Activated CD4-positive, CD25-positive, alpha-beta regulatory T cell (primary cell): ENCODE measurements at places on chromosomes 13 and 19.

- DNase-seq = no peak
These were observed 52.8 kb downstream of the GADD45B start for GRCh38 chr19:2528675-2529101.

DNA sequence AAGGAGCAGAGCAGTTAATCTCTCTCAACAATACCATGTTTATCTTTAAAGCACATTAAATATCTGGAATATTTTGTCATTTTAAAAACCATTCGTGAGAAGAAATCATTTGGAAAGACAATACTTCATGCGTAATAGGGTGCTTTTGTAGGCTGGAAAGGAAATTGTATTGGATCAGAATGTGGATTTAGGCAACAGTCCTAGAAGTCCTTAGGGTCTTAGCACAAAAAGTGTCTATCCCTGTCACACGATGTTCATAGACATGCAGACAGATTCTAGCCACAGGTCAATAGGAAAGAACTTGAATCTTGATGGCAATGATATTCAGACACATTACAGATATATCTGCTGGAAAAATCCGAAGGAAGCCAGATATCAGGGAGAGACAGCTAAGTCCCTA lies 156.0 kb downstream of the KCTD12 start:
- DNase-seq = no peak

GRCh38 chr13:41561170-41561569 lies 103.8 kb downstream of the RGCC start:
- no peak for DNase-seq

- DNase-seq = no peak
These were observed 34.5 kb downstream of the C13orf46 start for GRCh38 chr13:113939129-113939943.

DNA sequence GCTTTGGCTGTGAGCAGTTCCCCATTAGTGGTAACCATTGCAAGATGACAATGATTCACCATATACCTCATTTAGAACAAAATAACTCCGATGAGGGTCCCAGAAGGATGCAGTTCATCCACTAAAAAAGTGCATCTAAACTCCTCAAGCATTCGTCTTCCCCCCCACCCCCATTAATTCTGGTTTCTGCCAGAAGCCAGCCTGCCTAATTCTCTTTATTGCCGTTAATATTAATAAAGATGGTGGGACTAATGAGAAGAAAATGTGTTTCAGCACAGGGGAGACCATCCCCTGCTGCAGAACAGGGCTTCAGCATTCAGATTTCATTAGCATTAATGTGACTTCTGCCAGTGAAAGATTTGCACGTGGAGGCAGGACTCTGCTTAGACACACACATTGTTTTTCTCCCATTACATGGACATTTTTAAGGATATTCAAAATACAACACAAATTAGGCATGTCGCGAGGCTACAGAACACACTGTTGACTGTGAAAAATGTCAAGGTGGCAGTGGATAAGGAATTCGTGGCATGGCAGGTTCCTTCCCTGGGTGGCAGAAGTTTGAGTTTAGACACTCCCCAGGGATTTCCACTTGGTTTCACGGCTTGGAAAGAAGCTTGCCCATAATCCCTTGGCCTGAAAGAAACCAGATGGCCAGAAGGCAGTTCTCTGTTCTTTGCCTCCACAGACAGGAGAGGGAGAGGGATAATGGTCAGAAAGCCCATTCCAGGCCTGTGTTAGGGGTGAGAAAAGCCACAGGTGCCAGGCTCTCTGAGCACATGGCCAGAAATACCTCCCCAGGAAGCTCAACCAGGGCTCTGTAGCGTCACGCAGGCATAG lies 236.5 kb downstream of the FOXO1 start:
- no peak for DNase-seq

DNA sequence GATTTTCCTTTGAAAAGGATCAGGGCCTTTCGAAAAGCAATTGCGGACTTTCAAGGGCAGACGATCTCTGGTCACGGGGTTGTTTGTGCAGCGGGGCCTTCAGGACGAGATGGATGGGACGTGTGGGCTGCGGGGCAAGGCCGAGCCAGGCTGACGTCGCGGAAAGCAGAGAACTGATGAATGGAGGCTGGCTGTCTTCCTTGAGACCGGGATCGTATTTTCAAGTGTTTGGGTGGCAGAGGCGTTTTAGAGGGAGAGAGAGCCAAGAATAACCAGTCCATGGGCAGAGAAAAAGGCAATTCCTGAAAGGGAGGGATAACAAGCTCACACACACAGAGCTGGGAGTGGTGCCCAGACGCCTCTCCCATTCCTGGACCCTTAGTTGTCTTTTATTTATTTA lies 138.9 kb upstream of the USP29 start:
- DNase-seq = no peak

- DNase-seq = no peak
These were observed 6.6 kb upstream of the CD79A start for GRCh38 chr19:41870401-41870873.

GRCh38 chr13:98520674-98521449 lies 56.0 kb downstream of the STK24 start:
- no peak for DNase-seq

- DNase-seq = no peak
These were observed 25.4 kb downstream of the ZNF90 start for GRCh38 chr19:20103091-20103740.

- DNase-seq = no peak
These were observed 50.5 kb upstream of the SPATA13 start for GRCh38 chr13:24110011-24110410.

DNA sequence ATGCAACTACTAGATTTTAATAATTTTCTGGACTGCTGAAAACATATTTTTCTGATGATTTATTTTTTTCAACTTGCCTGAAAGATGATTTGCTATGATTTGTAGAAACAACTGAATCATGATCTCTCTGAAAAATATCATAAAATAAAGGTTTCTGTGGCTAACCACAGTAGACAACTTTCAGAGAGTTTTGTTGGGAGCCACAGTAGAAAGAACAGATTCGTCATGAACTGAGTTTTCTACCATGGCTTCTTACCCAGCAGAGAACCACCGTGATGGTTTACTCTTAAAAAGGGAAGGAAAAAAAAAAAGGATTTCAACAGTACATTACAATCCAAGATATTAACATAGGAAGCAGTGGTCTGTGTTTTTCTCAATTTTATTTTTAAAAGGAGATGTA lies 18.0 kb downstream of the ZAR1L start:
- DNase-seq = no peak

DNA sequence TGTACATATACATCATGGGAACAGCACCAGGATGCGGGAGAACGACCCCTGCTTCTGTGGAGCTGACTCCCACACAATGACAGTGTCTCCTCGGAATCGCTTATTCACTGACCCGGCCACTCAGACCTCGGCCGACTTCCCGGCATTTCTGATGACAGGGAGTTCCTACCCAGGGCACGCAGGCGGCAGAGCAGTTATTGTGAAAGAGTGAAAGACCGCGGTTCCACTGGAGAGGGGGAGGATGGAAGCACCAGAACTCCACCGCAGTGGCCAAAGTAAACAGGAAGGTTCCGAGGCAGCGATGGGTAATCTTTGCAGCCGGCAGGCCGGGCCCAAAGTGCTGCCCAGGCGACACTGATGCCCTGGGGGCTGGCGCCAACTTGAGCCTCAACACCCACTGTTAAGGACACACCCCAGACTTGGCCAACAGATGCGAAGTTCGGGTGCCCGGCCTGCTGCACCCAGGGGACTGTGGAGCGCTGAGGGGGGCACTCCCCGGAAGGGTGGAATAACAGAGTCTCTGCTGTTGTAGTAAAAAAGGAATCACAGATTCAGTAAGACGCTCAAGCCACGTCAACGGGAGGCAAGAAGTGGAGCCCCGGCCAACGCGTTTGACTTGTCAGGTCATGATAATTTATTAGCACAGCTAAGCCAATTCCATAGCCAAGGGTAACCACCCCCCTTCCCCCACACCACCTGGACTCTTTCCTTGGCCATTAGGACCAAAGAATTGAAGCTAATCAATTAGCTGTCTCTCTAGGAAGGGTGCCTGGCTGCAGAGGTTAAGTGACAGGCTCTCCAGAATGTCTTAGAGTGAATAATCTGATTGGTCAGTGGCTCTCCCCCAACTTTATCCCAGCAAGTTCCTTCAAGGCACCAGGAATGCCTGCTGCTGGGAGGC lies 5.8 kb downstream of the MLLT1 start:
- no peak for DNase-seq

- DNase-seq = no peak
These were observed 1721.4 kb downstream of the PCDH9 start for GRCh38 chr13:65508745-65509144.

DNA sequence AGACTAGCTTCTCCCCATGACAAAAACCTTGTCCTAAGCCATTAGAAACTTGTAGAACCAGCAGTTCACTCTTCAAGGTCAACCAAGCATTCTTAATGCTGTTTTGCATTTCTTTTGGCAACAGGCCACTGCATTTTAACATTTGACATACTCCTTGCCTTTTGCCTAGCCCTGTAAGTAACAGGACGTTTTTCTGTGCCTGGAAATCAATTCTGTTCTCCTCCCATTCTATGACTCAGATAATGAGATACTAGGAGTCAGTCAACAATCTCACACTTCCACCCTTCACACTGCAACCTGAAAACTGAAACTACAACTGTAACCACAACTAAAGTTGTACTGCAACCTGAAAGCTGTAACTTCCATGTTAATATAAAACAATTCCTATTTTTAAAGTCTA lies 268.7 kb downstream of the MZT1 start:
- no peak for DNase-seq

- DNase-seq = no peak
These were observed 109.7 kb downstream of the PAN3 start for GRCh38 chr13:28248080-28248479.

- DNase-seq = no peak
These were observed 37.6 kb downstream of the GRIK5 start for GRCh38 chr19:42032431-42032830.

DNA sequence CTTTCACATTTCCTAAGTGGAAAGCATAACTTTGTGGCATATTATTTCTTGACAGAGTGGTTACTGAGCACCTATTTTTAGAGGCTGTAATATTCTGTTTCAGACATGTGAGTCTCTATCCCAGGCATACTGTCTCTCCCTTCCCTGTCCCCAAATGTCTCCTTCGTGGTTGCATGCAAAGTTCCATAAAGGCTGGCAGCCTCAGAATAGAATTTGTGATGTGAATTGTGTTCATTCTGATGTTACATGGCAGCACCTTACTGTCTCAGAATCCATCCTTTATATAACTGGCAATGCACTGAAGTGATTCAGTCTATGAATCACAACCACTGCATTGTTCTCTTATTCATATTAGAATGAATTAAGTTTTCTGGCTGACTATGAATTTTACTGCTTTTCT lies 89.0 kb upstream of the SLC7A1 start:
- DNase-seq = no peak

DNA sequence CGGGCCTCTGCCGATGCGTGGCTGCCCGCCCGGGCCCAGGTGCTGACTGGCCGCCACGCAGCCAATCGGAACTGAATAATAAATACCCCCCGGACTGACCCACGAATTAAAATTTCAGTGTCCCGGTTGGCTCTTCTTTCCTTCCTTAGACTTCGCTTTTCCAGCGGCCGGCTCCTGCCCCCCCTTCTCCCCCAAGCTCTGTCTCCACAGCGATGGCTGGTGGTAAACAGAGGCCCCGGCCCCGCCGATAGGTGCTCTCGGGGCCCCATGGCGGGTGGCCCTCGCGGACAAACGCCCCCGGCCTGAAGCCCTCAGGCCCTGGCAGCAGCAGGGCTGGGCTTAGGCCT lies 2.6 kb downstream of the ZBTB7A start:
- DNase-seq = no peak

GRCh38 chr19:35757231-35757748 lies 461 bp upstream of the HSPB6 start:
- no peak for DNase-seq

GRCh38 chr13:94351292-94351990 lies 128.0 kb downstream of the DCT start:
- DNase-seq = no peak

- no peak for DNase-seq
These were observed 30.1 kb downstream of the ZNF557 start for GRCh38 chr19:7099597-7099921.

DNA sequence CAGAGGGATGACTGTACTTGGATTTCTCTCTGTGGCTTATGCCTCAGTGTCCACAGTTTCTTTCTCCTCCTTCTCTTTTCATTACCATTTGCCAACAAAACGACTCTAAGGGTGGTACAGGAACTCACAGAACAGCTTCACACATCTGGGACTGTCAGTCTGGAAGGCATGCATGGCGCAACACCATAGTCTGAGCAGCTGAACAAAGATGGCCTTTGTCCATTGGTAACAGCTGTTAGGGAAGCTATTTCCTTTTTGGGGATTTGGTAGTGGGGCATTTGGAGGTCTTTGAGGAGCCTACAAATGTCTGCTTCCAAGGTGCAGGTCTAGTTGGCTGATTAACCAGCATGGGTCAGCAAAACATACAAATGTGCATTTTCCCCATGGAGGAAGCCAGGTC lies 81.4 kb upstream of the PCDH8 start:
- DNase-seq = no peak

DNA sequence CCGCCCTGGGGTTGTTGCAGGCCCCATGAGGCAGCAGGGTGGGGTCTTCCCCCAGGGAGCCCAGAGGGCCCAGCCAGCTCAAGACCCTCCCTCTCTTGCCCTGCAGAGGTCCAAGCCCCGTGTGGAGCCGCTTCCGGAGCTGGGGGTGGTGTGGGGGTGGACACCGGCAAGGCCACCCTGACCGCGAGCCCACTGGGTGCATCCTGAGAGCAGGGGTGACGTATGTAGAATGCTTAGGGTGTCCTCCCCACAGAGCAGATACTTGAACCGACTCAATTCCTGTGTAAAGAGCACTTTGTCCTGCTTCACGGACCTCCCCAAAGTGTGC lies 14.8 kb downstream of the UBXN6 start:
- DNase-seq = no peak

DNA sequence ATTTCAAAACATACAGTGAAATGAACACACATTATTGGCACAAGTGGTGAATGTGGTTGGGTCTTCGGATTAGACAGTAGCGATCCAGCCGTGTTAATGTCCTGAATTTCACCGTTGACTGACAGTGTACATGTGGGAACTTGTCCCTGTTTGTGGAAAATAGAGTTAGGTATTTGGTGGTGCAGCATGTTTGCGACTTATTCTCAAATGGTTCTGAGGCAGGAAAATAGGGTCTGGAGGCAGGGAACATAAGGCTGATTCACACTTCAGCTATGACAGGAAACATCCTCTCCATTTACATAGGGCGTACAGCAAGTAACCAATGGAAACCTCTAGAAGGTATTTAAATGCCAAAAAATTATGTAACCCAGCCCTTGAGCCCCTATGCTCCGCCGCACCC lies 4.2 kb downstream of the LGALS7B start:
- no peak for DNase-seq

DNA sequence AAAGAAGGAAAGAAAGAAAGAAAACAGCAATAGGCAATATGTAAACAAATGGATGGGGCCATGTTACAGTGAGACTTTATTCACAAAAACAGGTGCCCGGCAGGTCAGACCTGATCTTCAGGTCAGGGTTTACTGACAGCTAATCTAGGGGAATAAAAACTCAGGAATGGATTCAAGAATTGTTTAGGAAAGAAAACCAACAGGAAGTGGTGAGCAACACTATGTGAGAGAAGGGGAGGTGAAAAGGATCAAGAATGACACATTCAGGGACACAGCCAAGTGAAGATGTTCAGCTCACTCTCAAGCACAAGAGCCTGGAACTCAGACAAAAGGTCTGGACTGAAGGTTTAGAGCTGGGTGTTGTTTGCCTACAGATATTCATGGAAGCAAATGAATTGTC lies 244.5 kb downstream of the EFNB2 start:
- DNase-seq = no peak
